SK-N-MC (cell line): ENCODE measurements at places on chromosomes 6 and 20.

DNA sequence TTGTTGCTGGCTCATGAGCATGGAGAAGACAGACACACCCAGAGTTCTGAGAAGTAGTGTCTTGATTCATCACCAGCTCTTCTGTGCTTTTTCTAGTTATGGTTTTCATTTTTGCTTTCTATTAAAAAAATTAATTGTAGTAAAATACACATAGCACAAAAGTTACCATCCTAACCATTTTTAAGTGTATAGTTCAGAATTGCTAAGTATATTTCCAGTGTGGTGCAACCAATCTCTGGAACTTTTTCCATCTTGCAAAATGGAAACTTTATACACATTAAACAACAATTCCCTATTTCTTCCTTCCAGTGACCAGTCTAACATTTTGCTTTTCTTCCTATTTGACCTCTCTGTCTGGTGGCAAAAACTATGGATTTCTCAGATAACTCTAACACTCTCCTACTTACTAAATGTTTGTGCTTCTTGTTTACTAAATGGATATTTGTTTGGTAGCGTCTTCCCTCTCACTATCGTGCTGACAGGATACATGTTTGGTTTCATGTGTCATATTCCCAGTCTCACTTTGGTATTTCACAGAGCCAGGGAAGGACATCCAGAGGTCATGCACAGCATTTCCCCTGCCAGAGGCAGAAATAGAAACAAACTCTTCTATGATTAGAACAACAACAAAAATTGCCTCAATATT, 40.6 kb downstream of the TXLNB start:
- DNase-seq: no peak

- no peak for DNase-seq
Observed at GRCh38 chr6:68675548-68675947, 40.5 kb downstream of the ADGRB3 start.

DNA sequence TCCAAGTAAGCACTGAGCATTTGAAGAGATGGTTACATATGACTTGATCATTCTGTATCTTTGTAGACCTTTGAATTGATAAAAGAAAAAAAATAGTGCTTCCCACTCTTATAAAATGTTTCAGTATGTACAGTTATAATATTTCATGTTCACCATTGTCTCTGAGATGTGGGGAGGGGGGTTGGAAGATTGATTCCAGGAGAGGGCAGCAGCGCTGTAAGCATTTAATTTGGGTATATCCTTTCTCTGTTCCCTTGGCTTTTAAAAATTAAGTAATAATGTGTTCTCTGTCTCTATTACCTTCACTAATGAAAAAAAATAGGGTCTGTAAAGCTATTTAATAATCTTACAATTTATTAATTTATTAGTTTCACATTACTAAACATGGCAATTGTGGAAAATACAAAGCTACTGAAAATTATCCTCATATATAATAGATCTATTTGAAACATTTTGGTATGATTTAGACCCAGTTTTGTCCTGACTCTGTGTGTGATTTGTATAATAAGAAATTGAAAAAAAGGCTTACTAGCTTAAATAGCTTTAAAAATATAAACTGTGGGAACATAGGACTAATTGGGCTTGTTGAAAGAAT, 341.2 kb downstream of the CDKAL1 start:
- peak; percentile 40 for DNase-seq

DNA sequence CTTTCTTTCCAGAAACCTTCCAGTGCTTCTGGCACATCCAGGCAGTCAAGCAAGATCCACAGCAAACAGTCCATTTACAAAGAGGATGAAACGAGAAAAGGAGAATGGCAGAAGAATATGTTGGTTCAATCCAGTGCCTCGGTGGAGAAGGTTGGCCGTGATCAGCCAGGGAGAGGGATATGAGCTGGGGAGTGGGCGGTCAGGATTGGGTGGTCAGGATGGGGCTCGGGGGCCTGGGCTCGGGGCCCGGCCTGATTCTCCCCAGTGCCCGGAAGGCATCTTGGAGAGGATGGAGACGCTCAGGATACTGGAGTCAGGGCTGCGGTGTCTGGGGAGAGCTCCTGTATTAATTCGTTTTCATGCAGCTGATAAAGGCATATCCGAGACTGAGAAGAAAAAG, 61.3 kb downstream of the EFCAB8 start:
- DNase-seq: no peak

- no peak for DNase-seq
Observed at GRCh38 chr6:159023893-159024292, 20.9 kb downstream of the TAGAP start.

DNA sequence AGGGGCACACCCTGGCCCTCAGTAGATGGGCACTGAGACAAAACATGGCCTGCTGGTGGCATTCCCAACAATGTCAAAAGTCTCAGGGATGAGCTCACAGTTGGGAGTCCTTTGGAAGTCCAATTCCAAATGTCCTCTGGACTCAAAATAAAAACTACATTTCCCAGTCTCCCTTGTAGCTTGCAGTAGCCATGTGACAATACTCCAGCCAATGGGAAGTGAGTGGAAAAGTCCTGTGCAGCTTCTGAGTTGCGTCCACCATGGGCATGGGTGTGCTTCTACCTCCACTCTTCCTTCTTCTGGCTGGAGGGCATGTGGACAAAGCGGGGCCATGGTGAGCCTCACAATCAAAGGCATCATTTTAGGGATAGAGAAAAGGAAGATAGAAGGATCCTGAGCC, 5.8 kb upstream of the ADAM33 start:
- DNase-seq: no peak

GRCh38 chr6:29502181-29502580, 14.4 kb upstream of the MAS1L start:
- DNase-seq: no peak
